ENCODE measurements at places on chromosomes 2 and 18.

GRCh38 chr2:207281436-207281835 lies 115.7 kb upstream of the KLF7 start:
- no peak for DNase-seq

DNA sequence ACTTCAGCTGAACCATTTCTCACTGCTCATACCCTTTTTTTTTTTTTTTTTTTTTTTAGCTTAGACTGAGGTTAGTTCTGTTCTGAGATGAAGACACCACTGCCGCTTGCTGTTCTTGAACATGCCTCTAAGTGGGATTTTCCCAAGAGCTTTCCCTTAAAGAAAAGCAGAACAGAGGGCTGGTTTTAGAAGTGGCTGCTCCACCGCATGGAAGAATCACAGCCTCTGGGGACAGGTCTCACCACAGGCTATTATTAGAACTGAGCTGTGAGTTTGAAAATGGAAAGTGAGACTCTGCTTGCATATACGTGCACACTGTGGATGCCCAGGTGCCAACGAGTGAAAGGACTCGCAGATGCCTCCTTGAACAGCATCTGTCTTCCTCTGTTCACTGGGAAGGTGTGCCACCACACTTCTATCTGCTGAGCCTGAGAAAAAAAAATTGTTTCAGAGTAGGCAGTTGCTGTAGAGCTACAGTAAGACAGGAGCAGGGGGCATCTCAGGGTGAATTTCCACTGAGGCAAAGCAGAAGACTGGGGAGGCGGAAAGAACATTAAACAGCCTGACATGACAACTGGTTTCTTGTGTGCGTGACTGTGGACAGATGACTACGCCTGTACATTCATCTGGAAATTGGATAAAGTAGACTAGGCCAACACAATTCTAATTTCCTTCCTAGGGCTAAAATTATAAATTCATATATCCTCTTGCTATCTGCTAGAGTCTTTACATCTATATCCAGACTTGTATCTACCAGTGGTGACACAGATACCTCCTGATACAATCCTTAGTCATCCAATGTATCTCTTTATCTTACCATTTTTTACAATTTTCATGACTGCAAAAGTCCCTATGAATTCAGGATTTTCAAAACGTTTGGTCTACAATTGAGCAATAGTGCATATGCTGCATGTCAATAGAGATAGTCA lies 1045.7 kb upstream of the CELF4 start:
- DNase-seq: no peak

- no peak for DNase-seq
These were observed 539.3 kb downstream of the METTL4 start for GRCh38 chr18:2032036-2032435.

- DNase-seq: no peak
These were observed 58.9 kb downstream of the ROCK2 start for GRCh38 chr2:11285499-11285898.

DNA sequence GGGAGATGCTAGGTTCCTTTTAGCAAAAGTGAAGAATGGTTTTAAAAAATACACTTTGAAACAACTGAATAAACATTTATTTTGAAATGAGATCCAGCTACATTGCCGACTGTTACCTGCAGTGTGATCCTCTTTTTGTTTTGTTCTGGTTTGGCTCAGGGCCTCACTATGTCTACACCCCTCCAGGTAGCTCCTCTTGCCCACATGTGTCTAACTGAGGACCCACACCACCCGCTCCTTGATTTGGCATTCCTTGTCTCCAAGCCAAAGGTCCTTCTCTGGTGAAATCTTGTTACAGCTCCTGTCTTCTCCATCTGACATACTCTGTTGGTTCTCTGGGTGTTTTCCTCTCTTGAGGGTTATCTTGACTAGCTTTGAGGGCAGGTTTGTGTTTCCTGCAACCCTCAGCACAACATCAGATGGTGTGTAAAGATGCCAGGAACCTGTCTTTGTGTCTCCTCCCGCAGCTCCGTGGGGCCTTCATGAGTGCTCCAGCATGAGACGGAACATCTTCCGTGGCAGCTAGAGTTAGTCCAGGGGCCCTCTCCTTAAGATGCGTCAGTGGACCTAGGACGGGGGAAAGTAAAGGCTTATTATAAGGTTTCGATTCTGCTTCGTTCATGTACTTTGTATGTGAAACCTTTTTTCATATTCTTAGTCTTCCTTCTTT lies 32.1 kb downstream of the MAP4K4 start:
- DNase-seq: no peak

DNA sequence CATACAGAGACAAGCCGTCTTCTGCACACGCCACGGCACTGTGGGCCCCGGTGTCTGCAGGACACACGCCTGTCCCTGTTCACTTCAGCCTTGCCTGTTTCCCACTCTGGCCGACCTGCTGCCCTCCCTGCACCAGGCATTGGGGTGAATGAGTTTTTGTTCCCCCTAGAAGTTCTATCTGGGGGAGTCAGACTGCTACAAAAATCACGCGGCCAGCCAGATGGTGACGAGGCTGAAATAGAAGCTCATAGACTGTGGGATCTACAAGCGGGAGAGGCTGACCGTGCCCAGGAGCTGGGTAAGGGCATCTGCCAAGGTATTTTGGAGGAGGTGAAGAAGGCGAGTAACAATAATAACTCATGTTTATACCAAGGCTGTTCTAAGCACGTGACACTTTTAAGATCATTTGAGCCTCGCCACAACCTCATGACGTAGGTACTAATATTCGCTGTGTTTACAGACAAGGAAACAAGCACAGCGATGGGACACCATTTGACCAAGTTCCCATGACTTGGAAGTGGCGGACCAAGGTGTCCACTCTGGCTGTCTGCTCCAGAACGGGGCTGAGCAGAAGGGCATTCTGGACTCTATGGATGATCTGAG lies 53.6 kb downstream of the KCNF1 start:
- no peak for DNase-seq

DNA sequence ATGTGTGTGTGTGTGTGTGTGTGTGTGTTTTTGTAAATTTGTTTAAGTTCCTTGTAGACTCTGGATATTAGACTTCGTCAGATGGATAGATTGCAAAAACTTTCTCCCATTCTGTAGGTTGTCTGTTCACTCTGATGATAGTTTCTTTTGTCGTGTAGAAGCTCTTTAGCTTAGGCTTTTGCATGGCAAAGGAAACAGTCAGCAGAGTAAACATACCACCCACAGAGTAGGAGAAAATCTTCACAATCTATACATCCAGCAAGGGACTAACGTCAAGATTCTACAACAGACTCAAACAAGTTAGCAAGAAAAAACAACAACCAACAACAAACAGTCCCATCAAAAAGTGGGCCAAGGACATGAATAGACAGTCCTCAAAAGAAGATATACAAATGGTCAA lies 336.7 kb upstream of the ATP5MC3 start:
- DNase-seq: no peak

DNA sequence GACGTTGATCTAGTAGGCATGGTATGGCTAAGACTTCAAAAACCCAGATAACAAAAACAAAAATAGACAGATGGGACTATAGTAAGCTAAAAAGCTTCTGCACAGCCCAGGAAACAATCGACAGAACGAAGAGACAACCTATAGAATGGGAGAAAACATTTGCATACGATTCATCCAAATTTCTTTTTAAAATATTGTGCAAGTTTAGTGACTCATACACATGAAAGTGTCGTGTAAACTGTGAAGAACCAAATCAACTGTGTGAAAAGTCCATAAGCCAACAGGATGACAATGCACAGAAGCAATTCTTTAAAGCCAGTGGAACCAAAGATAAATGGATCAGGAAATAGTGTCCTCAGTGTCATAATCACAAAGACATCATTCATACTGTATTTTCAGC lies 671.1 kb downstream of the RNF144A start:
- DNase-seq: no peak

DNA sequence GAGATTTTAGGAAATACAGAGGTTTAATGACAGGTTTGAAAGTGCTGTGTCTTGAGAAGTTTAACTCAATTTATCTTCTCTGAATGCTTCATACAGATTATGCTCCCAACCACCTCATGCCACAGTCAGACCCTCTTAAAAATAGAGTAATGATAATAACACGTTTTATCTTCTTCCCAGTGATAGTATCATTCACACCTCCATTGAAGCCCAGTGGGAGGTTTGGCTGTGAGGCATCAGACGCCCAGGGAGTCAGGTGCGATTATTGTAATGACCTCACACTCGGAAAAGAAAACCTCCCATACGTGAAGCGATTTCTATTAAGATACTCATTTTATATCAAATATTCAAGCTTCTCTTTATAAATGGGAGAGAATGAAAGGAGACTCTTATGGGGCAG lies 366.3 kb downstream of the SETBP1 start:
- no peak for DNase-seq

DNA sequence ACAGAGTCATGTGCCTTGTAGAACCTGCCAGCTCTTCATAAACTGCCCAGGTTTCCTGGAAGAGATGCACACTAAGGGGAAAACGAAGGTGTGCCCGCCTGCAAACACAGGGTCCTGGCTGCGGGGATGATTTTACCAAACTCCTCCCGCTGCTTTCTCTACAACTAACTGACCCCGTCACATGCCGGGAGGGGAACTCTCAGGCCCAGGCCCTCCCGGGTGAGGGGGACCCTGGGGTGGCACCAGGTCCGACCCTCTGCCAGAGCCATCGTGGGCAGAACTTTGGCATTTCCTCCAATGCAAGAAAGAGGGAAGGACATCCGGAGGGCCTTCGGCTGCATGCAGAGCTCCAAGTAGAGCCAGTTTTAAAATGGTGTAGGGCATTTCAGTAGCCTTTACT lies 28.6 kb downstream of the CAPN13 start:
- no peak for DNase-seq

DNA sequence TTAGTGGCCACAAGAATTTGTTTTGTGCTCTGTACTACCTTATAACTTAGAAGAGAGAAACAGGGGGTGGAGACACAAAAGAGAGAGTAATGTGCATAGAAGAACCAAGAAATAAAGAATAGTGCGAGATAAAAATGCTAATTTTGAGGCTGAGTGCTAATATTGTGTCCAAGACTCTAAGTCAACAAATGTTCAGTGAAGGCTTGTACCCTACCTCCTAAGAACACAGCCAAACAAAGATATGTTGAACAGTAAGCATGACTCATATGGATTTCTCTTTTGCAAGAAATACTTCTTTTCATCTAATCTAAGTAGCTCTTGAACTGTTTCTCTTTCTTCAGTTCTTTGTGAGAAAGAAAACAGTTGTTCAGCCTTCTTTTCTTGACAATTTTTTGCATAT lies 45.2 kb downstream of the GAREM1 start:
- DNase-seq: no peak

- no peak for DNase-seq
These were observed 3.2 kb downstream of the STRN start for GRCh38 chr2:36963106-36963505.

- no peak for DNase-seq
These were observed 65.5 kb downstream of the CABLES1 start for GRCh38 chr18:23200756-23201155.

DNA sequence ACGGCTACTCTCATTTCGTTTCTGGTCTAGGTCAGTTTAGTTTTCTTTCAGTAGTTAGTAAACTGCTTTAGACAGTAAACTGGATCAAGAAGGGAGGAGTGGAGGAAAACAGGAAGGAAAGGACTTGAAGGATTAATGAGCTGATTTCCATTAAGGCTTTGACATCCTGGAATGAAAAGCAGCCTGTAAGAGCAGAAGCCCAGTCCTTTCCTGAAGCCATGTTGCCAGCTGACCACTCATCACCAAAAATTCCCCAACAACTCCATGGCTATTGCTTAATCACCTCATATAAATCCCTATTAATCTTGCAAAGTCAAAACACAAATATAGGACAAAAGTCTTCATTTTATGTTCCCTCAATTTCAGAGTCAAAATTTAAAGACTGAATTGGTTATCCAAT lies 113.7 kb upstream of the ZFP36L2 start:
- no peak for DNase-seq

GRCh38 chr2:11822746-11823451 lies 76.5 kb downstream of the LPIN1 start:
- no peak for DNase-seq

DNA sequence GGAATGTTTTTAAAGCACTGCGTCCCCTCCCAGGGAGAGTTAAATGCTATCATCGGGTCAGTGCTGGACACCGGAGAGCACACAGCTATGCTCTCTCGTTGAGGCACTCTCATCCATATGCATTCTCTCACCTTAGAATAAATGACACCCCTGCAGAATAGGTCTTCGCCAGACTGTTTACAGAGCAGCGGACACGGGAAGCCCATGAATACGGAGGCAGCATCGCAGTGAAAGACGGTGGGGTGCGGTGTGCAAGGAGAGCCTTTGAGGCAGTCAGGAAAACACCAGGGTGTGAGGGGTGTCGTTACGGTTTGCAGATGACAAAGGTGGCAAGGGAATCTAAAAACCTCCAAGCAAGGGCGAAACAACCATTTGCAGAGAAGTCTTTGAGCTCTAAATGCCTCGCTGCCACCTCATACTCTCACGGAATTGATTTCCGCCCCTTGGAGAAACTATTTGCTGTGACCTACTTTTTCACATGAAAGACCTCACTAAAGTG lies 169.2 kb upstream of the FHL2 start:
- no peak for DNase-seq

- DNase-seq: no peak
These were observed 28.6 kb downstream of the BOD1L2 start for GRCh38 chr18:57175532-57175931.

- DNase-seq: no peak
These were observed 12.3 kb downstream of the NTSR2 start for GRCh38 chr2:11657646-11658045.

DNA sequence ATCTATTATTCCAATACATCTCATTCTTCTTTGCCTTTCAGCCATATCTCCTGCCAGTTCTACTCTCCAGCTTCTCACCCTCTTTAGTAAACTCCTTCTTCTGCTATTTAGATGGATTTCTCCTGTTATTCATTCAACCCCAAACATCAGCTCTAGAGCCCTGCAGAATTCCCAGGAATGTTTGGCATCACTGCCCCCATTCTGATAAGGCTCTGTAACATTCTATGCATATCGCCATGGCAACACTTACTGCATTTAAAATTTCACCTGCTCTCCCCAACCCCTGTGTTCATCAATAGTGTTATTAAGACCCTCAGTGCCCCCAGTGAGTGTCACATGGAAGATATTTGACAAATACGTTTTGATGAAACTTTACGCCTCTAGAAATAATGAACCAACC lies 28.6 kb downstream of the LRATD1 start:
- no peak for DNase-seq

- DNase-seq: no peak
These were observed 280.5 kb downstream of the TCF4 start for GRCh38 chr18:55307505-55307904.

DNA sequence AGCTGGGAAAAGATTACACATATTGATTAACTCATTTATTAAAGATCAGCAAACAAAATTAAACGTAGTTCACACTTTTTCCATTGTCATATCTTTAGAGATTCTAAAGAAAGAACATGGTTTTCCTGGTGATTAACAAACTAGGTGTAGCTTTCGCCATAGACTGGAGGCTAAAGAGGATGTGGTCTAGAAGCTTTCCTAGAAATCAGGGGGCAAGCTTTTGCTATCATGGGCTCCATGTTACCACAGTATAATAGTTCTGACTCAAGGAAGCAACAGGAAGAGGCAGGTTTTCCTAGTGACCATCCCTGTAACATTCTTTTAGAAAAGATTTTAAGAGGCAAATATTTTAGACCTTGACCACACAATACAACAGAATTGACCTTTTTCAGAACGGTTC lies 232.7 kb downstream of the METTL4 start:
- DNase-seq: no peak

GRCh38 chr2:39150102-39150562 lies 29.3 kb upstream of the SOS1 start:
- no peak for DNase-seq

All from CD4-positive, alpha-beta T cell treated with Interleukin-4 for 1 hour (primary cell).